Naive B cell (primary cell): ENCODE measurements at places on chromosomes 3 and 15. TPM values are rescaled to one million over a fixed set of nuclear protein-coding genes. Genes with fewer than 3 reads are reported as not detected.
A peak's percentile ranks its signal among the peaks of the same experiment; 100 is the strongest.

GPR15 gene
- not detected for polyA plus RNA-seq

MYO5C gene
- polyA plus RNA-seq = 0.25 TPM

CD96 gene
- polyA plus RNA-seq = 3.8 TPM

CYP8B1 gene
- not detected for polyA plus RNA-seq

NAALADL2 gene
- not detected for polyA plus RNA-seq

HESX1 gene
- polyA plus RNA-seq = not detected

IL16 gene
- 218 TPM for polyA plus RNA-seq

MKRN3 gene
- not detected for polyA plus RNA-seq

PPM1L gene
- polyA plus RNA-seq = 2.1 TPM

DNA sequence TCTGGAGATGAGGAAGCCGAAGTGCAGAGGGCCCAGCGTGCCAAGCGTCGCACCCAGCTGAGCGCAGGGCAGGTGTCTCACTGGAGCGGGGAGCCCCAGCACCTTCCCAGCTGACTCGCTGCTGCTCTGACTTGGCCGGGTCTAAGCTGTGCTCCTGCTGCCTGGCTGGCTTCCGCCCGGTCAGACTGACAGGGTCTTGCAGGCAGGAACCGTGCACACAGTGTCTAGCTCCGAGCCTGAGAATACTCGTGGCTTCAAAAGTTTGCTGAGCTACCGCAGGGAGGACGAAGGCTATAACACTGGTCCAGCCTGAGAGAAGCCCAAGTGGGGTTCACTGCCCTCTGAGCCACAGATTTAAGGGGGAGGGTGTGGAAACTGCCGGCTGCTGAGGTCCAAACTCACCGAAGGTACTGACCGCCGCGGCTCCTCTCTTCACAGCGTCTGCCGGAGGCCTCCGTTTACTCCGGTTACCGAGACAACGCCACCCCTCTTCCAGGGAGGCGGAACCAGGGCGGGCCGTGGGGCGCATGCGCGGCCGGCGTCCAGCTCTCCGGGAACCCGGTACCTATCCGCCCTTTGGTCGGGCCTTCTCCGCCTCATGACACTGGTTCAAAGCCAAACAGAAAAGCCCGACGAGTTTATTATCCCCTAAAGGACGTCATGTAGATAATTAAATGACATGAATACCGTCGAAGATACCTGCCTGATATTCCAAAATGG lies at the start of gene CFAP44:
CFAP44 (minus strand) TSS at position 443 of the 720 bp plus-strand sequence. CDS start 7,829 bp downstream, outside the sequence.
- peak; percentile 42 for DNase-seq

DNA sequence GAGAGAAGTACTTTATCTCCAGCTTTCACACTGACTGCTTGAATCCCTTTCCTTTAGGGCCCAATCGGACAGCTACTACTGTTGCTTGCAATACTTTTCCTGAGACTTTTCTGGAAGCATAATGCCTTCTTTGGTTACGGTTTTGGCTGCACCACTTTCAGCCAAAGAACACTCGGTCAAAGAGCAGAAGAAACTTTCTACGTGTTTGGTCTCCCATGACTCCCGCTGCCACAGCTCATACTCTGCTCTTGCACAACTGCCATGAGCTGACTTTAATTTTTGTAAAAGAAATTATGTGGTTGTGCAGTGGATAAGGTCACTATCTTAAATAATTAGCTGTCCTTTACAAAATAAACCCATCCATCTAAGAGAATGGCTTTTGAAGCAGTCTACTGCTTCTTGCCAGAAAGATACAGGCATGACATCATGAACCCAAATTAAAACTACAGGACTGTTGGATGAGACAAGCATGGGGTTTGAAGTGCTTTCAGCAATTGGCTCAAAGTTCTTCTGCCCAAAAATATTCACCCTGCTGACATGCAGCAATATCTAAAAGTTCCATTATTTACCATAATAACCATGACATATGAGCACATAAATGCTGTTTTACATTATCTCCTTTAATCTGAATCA lies 42.0 kb downstream of the PROS1 start:
- no peak for DNase-seq

GRCh38 chr3:111151438-111151837 lies 79.8 kb downstream of the NECTIN3 start:
- no peak for DNase-seq

GRCh38 chr3:123339302-123339701 lies 109.6 kb downstream of the ADCY5 start:
- DNase-seq = no peak

DNA sequence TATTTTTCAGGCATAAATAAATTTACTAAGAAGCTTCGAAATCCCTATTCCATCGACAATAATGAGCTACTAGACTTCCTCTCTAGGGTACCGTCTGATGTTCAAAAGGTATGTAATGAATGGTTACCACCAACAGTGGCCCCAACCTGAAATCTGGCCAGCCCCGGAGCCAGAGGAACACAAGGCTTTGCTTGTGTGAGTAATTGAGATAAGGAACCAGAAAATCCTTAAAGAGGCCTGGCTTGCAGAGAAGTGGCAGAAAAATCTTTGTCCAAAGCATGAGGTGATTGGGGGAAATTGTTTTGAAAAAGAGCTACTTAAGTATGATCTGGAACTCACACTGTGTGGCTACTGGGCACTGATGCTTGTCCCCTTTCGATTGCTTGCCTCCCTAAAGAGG lies 245.3 kb downstream of the MCTP2 start:
- no peak for DNase-seq

DNA sequence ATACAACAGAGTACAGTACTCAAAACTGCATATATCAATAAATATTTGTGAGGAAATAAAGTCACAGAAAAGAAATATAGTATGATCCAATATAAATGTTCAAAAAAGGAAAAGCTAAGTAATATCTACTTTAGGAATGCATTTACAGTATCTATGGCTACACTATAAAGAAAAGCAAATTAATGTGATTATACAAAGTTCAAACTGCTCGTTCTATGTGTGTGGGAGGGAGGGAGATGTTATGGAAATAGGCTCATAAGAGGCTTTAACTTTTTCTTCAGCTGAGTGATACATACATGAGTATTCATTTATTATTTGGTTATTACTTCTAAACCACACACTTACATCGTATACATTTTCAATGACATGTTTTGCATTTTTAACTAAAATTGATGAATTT lies 377.7 kb upstream of the AGTR1 start:
- no peak for DNase-seq

DNA sequence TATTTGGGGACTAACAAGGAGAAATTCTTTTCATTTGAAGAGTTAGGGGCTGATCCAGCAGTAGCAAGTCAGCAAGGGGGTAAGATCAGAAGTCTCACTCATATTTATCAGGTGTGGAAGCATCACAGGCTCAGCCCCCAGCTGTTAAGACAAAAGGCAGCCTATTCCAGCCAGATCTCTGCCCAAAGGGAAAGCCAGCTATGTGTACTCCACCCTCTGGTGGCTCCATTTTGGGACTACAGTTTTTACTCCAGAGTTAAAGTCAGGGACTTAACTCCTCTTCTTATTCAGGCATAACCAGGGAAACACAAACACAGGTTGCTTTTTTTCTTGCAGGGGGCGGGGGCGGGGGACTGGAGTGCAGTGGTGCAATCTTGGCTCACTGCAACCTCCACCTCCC lies 19.2 kb downstream of the UBP1 start:
- no peak for DNase-seq

DNA sequence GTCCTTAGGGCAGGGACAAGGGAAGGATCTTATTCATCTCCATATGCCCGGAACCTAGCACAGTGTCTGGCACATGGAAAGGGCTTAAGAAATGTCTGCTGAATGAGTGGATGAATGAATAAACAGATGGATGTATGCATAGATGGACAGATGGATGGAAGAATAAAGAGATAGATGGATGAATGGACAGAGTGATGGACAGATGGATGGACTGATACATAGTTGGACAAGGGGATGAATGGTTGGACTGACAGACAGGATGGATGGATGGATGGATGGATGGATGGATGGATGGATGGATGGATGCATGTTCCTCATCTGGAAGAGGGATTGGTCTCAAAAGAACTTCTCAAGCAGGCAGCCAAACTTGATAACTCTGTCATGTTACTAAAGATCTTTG lies 177.6 kb downstream of the MEGF11 start:
- DNase-seq = no peak

- DNase-seq = no peak
Observed at GRCh38 chr15:51134416-51135199, 39.9 kb upstream of the TNFAIP8L3 start.

DNA sequence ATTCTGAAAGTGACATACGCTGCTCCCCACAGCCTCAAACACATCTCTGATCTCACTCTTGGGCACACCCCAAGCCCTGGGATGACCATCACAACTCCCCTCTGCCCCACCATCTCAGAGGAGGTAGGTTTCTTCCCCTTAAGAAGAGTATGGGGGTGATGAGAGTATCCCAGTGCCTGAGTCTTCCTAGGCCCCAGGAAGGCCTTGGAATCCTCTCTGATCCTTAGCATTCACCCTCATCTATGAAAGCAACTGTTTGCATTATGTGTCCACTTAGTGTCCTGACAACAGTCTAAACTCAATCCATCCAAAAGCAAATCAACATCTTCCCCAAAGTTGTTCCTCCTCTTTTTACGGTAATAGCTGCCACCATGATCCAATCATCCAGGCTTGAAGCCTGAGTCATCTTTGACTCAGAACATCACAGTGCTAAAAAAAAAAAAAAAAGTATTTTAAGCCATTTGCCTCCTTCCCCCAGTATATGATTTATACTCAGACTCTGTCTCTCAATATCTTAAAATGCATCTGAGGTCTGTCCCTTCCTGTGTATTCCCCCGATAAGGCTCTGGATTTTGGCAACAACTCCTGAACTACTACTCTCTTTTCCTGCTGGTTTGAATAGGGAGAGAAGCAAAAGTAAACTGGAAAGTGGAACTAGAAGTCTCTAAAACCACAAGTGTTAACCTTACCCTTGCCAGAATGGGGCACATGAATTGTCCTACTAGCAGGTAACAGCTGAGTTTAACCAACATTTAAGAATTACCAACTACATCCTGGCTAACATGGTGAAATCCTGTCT lies 22.5 kb downstream of the POPDC2 start:
- DNase-seq = no peak

DNA sequence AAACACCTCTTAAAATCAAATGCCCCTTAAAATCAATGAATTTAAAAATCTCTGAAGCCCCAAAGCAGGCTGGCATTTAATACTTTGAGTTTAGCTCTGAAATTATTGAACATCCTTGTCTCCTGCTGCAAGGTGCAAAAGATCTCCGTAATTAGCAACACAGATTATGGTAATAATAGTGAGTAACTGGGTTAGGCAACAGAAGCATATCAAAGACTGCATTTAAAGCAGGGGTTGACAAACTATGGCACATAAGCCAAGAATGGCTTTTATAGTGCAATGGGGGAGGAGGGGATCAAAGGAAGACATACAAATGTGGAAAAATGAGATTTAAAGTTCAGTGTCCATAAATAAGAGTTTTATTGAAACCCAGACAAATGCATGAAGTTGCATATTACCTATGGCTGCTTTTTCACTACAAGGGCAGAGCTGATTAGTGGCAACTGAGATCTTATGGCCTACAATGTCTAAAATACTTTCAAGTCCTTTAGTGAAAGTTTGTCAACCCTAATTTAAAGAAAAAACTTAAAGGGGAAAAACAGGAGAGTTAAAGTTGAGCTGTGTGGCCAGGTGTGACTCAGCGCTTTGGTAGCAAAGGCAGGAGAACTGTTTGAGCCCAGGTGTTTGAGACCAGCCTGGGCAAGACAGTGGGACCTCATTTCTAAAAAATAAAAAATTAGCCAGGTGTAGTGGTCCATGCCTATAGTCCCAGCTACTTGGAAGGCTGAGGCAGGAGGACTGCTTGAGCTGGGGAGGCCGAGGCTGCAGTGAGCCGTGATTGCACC lies 157.6 kb downstream of the TBL1XR1 start:
- no peak for DNase-seq

- DNase-seq = no peak
Observed at GRCh38 chr3:195164573-195165264, 106.2 kb downstream of the XXYLT1 start.

GRCh38 chr3:127735767-127736693 lies 63.3 kb downstream of the ABTB1 start:
- DNase-seq = peak; percentile 51

GRCh38 chr3:37906734-37907282 lies 45.1 kb downstream of the CTDSPL start:
- DNase-seq = no peak

GRCh38 chr15:47742334-47742733 lies 25.0 kb downstream of the SEMA6D start:
- DNase-seq = no peak

DNA sequence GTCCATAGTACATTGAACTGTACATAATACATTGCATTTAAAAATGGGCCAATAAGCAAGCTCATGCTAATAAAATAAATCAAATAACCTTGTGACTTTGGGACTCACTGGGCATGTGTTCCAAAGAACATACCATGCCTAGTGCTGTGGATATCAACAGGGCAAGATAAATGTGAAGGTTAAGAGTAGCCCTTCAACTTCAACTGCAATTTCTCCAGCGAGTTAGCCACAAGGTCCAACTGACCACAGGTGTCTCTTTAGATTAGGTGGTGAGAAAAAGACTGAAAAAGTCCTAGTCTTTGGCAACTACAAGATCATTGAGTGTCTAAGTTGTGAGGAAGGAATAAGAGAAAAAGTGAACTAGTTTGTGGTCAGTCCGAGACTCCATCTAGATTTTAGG lies 78.3 kb upstream of the ATP11B start:
- DNase-seq = no peak

DNA sequence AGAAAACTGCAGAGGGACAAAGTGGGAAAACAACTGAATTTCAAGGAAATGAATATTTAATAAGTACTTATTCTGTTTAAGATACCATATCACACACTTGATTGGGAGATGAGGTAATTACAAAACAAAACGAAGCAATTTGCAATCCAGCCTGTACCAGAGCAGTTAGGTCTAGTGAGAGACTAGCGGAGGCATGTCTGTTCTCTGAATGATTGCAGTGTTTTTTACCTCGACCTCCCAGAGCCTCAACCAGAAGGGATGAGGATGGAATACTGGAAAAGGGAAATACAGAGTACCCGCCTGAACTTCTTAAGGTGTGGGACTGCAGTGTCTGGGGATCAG lies 59.5 kb downstream of the PIK3CB start:
- DNase-seq = no peak

GRCh38 chr15:37289109-37289765 lies 188.9 kb upstream of the MEIS2 start:
- no peak for DNase-seq

DNA sequence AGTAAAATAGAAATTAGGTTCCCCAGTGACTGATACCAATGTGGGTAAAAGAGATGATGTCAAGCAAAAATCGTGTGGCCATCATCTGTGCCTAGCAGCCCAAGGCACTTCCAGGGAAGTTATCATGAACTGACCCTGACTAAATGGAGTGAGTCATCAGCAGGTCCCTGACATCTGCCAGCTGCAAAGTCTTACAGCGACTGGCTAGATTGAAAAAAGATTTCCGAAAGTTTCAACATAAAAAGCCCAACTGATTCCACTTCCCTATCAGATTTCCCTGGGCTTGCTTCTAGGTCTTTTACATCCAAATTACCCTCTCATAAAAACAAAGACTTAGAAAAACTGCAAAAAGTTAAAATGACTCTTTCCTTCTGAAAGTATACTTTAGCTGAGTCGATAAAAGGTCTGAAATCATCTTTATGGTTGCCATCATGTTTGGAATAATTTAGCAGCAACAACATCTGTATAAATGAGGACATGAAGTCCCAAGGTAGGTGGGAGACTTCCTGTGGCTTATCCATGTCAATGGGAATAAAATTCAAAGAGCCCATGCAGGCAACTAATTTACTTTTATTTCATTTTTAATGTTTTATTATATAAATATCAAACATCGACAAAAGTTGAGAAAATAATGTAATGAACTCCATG lies 342.8 kb downstream of the ERC2 start:
- DNase-seq = no peak

- no peak for DNase-seq
Observed at GRCh38 chr3:151356794-151357462, 27.6 kb upstream of the P2RY13 start.
